ENCODE measurements at places on chromosomes 12 and 14.

- DNase-seq, result no peak
Observed at GRCh38 chr14:74389980-74390379, 36.0 kb downstream of the SYNDIG1L start.

DNA sequence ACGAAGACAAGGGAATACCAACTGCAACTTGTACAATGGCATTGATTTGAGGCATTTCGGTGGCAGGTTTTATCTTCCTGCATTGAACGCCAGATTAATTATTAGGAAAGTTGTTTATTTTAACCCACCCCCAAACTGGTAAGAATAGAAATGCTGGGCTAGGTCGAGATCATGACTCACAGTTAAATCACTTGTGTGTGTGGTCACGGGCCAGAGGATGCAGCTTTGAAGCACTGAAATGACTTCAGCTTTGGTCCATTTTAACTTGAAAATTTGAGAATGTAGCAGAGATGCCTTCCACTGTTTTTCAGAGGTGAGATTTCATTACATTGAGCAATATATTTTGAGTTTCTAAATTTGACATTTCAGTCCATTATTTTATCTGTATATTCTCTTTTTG is 23.6 kb upstream of the KCNH3 start:
- peak; percentile 26 for DNase-seq

GRCh38 chr12:132619071-132619385 is 452 bp downstream of the P2RX2 start:
- DNase-seq, result no peak

GRCh38 chr12:95193139-95193538 is 24.1 kb downstream of the FGD6 start:
- DNase-seq, result no peak

- no peak for DNase-seq
Observed at GRCh38 chr12:93944911-93945310, 203.5 kb upstream of the PLXNC1 start.

DNA sequence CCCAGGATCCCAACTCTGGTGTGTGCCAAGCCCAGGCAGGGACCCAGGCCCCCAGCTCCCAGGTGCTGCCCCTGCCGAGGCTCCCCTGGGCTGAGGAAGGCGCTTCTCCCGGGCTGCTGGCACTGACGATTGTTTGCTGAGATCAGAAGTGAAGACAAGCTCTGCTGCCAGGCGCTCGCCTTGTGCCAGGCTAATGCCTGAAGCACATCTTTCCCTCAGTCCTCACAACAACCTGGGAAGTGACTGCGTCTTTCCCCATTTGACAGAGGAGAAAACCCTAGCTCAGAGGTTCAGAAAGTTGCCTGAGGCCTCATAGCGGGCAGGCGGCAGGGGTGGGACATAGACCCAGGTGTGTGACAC is 36.8 kb downstream of the ANKRD9 start:
- no peak for DNase-seq

GRCh38 chr14:22887260-22887989 is 4.4 kb downstream of the REM2 start:
- no peak for DNase-seq

DNA sequence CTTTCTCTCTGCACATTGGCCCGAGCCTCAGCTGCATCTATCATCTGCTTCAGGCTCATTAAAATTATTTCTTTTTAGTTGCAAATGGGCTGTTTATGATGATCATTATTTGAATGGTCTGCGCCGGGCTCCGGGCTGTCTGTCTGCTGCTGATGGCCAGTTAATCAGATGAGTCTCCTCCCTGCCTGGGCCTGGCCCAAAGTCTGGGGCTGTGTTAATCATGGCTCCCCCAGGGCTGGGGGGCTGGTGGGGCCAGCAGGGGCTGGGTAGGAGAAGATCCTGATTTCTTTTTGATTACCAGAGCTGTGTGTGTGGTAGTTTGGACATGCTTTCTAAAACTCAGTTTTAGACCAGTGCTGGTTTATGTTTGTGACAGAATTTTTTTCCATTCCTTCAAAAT is 159.1 kb downstream of the PHETA1 start:
- DNase-seq, result no peak

DNA sequence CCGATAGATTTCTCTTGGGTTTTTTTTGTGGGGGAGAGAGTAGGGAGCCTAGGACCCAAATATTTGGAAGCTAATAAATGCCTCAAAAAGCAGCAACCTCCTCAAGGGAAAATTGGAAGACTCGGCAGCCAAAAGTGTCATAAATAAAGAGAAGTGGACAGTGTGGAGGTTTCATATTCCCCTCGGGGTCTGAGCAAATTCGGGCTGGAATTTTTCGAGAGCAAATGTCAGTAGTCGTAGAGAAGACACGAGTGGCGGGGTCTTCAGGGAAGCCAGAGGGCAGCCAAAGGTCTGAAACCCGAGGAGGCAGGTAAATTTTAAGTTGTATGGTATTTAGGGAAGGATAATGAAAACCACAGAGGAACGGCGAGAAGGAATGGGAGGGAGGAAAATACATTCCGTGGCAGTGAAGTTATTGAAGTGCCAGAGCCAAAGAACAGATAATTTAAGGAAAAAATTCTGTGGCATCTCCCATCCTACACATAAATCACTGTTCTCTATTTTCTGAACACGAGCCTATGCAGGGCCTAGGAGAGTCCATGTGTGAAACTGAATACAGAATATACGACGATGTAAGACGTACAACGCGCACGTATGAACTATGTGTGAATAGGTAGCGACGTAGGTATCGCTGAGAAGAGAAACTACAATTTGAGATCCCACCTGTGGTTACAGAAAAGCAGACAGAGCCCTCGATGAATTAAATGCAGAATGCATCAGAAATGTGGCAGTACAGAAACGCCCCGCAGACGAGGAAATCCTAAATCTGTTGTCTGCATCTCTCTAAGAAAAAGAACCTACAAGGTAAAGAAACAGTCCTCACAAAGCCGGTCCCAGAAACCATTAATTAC is 12.9 kb downstream of the BCL11B start:
- no peak for DNase-seq

- no peak for DNase-seq
Observed at GRCh38 chr12:112841906-112842305, 50.4 kb downstream of the RPH3A start.

DNA sequence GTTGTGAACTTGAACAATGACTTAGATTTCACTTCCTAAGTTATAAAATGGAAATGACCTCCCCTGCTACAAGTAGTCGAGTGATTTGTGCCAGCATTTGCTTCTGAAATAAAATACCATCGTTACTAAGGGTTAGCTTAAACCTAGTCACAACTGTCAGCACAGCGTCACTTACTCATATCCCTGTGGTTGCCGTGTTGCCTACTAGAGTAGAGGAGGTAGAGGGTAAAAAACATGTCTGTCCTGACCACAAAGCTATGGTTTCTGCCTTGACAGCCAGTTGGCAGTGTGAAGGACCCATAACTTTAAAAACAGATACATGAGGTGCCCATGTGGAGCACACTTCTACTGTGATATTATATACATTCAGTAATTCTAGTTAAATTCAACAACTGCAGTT is 234.2 kb upstream of the RGS6 start:
- DNase-seq, result no peak

- DNase-seq, result no peak
Observed at GRCh38 chr12:1918081-1918883, at the start of gene CACNA2D4. Gene CACNA2D4 (minus strand): TSS chr12:1918652. CDS start chr12:1918473, 179 bp downstream.

DNA sequence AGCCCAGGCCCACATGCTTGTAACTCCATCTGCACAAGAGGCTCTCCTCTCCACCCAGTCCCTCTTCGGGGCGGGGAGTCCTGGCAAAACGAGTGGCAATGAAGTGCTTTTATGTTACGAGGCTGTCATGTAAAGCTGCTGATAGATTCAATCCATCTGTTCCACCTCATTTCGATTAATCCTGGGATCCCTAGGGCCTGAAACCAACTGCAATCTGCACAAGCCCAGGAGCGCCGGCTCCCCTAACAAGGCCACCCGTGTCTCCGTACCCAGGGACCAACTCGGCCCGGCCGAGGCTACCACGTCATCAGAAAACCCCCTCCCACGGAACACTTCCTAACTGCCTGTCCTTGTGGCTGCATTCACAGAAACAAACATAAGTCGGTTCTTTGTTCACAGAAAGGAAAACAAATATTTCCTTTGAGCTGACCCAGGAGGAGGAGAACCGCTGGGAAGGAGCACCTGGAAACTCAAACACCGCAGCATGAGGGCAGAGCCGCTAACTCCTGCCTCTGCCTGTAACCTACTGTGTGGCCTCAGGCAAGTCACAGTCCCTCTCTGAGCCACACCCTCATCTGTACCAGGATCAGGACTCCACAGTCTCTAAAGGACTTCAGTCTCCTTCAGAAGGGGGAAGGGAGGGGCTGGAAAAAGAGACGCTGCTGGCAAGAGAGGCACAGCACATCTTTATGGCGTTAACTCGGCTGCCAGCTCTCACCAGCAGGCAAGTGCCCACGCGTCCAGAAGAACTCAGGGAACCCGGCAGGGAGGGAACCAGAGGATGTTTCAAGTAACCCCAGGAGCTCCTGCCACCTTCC is 47.8 kb downstream of the CCDC88C start:
- no peak for DNase-seq

GRCh38 chr12:95551305-95551704 is at the start of gene USP44:
Gene USP44 (minus strand): TSS chr12:95551476. CDS start chr12:95534256, 17,220 bp downstream.
- DNase-seq, result no peak

- DNase-seq, result peak; percentile 56
Observed at GRCh38 chr12:59115526-59115925, 195.2 kb upstream of the LRIG3 start.

DNA sequence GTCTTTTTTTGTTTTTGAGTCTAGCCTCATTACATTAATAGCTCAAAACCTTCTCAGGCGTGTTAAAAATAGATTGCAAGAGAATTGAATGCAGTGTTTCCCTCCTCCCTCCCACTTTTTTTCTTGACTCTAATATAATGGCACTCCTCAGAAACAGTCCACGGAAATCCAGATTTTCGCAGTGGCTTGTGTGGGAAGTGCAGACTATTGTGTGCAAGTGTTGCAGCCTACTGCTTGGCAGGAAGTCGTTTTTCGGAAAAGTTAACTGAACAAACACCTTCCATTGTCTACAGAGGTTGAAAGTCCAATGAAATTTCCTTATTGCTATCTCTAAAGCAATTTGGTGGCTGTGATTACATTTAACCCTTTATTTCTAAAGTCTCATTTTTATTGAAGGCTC is 147.9 kb upstream of the E2F7 start:
- no peak for DNase-seq

DNA sequence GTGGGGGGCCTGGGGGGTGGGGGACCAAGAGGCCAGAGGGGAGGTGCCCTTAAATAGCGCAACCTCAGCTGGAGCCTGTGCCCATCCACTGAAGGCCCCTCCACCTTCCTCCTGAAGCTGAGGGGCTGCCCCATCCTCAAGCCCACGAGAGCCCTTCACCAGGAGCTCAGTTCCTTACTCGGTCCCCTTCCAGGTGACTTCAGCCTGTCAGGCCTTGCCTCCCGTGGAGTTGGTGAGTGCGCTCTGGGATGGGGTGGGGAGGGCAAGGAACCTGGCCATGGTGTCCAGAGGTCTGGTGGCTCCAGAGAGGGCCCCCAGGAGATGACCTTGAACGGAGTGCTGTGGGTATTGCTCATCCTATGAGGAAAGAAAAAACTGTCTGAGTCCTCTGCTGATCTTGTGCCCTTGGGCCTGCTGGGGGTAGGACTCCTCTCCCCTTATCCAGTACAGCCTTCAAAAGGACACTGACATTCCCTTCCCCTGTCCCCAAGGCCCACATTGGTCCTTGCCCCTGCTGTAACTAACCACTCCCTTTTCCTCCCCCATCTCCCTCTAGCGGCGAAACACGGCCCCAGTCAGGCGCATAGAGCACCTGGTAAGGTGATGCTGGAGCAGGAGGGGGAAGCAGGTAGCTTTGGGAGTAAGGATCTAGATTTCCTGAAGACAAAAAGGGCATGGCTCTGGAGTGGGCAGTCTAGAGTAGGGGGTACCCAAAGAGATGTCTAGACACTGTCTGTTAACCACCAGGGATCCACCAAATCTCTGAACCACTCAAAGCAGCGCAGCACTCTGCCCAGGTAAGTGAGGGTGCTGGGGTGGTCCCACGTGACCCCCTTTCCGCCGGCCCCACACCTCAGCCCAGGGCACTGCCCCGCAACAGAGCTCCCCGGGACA is 3.6 kb downstream of the TNS2 start:
- DNase-seq, result no peak

DNA sequence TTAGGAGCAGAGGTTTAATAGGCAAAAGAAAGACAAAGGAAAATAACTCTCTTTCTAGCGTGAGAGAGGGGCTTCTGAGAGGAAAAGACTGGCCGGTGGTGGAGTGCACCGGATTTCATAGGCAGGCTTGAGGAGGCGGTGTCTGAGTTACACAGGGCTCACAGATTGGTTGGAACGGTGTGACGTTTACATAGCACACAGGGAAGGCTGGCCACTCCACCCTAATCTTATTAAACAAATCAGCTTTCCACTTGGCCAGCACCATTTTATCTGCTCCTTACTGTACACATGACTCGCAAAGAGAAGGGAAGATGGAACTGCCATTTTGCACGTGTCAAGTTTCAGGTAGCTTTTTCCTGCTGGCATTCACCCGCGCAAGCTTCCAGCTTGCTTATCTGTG is 587.7 kb downstream of the RPL10L start:
- DNase-seq, result no peak

DNA sequence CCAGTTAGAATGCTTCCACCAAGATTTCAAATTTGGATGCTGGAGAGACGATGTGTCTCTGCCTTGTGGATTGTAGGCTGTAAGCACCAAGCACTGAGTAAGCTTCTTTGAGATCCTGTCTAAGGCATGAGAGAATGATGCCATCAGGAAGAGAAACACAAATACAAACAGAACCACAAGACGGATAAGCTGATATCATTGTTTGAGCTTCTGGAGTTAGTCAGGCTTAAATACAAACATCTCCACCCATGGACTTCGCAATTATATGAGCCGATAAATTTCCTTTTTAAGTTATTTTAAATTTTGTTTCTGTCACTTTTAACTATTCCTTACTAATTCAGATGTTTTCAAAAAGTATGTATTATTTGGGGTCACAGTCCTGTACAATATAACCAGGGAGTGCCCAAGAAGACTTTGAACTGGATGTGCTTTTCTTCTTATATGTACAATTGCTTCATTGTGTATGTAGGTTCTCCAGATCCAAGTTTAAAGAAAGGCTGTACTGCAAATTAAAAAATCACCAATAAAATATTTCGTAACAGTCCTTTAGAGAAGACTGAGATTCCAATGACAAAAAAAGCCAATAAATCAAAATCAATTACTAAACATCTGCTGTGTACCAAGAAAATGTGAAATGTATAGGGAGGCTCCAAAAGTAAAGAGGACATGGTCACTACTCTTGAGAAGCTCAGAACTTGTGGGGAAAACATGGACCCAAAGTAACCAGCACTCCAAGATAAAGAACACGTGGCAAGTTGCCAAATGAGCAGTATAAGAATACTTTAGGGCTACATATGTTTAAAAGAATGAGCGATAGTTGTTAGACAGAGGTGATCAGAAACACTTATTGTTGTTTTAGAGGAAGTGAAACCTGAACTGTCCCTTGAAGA is 274.1 kb downstream of the ADAMTS20 start:
- DNase-seq, result no peak

- DNase-seq, result no peak
Observed at GRCh38 chr12:4859478-4860210, 50.1 kb upstream of the KCNA1 start.

- no peak for DNase-seq
Observed at GRCh38 chr14:105475269-105476096, 862 bp downstream of the CRIP2 start.

- DNase-seq, result no peak
Observed at GRCh38 chr14:84806622-84807021, 723.3 kb upstream of the FLRT2 start.

Data from fibroblast of skin of left biceps (primary cell).